ENCODE measurements at places on chromosomes 11 and 22.

DNA sequence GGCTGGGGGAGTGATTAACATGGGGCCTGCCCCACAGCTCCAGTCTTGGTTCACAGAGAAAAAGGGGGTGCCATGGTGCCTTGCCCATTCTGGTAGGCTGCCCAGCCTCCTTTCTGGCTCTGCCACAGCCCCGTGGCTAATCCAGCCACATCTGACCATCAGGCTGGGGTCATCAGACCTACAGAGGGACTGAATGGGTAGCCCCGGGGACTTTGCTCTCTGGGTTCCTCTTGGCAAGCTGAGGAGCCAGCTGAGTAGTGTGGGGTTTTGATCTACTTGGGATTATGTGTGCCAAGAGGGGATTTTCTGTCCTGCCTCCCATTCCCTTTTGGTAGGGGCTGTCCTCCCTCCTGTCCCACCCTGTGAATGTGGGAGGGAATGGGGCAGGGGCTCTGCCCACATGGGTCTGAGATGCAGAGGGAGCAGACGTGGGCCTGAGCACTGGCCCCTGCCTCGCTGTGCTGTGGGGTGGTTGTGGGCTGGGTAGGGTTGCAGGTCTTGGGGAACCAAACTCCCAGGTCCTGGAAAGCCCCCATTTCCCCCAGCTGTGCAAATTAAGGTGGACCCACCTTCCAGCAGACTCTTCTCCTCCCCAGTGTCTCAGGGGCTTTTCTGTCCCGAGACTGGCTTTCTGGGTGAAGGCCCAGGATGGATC is 32.0 kb downstream of the CD82 start:
- no peak for DNase-seq

DNA sequence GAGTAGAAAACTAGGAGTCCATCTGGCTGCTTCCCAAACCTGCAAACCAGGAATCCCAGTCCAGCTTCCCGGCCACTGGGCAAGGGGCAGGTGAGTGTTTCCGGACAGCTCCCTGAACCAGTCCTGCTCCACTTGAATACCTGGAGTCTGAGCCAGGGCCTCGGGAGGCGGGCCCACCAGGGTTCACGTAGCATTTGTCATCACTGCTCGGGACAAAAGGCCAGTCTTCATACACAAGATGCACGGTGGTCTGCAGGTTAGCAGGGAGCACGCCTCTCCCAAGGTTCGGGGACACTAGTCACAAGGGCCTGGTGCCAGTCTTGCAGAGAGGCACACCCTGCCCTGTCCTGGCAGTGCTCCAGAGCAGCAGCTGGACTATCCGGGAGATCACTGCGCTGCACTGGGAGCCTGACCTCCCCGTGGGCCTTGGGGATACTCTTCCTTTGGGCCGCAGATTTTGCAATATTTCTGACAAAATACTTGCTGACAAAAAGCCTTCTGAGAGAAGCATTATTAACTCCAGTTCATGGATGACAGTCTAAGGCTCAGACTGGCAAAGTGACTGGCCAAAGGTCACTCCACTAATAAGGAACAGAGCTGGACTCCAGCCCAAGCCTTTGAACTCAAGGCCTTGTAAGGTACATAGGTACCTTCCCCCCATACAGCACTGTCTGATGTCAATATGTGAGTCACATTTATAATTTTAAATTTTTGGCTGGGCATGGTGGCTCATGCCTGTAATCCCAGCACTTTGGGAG is 25.1 kb downstream of the CD6 start:
- no peak for DNase-seq

DNA sequence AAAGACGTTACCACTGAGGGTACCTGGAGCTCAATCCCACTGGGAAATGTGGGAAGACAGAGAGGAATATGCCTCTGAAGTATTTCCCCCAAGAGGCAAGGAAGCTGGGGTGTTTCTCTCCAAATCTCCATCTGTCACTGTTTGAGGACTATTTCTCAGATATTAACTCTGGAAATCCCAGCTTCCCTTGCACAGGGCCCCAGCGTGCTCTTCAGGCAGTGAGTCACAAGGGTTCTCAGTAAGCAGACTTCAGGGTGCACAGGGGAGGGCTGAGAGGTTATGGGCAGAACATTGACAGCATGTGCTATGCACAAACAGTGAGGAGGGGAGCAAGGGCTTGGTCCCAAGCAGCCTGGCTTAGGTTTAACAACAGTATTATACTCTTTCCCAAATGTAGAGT is 60.9 kb upstream of the EED start:
- no peak for DNase-seq

DNA sequence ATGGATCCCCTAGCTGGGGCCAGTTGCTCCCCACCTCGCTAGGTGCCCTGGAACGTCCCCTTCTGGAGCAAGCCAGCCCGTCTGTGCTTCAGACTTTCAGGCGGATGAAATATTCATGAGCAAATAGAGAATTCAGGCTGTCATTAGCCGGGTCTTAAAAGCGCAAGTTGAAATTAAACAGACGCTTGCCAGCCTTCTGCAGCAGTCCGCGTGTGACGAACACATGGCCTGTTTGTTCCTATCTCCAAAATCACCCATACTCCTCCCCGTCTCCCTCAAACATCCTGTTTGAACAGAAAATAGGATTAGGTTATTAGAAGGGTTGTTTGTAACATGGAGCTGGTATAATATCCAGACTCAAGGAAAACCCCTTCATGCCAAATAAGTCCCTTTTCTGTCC is 38.7 kb downstream of the MYO18B start:
- no peak for DNase-seq

DNA sequence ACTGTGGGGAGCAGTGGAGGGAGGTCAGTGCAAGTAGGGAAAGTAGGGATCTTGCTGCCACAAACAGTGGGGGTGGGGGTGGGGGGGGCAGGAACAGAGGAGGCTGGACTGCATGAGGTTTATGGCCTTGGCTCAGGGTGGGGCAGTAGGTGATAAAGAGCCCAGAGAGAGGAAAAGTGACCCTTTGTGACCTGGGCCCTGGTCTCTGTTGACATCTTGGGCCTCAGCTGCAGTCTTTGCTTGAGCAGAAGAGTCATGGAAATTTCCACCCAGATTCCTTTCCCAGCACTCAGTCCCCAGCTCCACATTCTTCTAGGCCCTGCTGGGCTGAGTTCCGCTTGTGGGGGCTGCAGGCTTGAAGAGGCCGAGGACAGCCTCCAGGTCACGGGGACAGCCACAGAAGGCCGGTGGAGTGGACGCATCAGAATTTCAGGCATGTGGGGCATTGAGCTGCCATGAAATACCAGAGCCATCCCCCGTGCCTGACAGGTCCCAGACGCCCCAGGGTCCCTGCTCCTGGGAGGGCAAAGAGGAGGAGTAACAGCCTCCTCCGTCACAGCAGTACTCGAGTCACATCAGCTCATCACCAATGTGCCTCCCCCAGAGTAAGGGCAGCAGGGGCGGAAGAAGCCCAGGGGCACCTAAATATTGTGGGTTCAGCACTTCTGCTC is 9.7 kb upstream of the MALAT1 start:
- DNase-seq = no peak

GRCh38 chr11:124884340-124884739 is 13.3 kb downstream of the ROBO4 start:
- DNase-seq = no peak

GRCh38 chr11:11380883-11381282 is 27.8 kb upstream of the CSNK2A3 start:
- no peak for DNase-seq

GRCh38 chr11:35146711-35147110 is 7.7 kb downstream of the CD44 start:
- no peak for DNase-seq

DNA sequence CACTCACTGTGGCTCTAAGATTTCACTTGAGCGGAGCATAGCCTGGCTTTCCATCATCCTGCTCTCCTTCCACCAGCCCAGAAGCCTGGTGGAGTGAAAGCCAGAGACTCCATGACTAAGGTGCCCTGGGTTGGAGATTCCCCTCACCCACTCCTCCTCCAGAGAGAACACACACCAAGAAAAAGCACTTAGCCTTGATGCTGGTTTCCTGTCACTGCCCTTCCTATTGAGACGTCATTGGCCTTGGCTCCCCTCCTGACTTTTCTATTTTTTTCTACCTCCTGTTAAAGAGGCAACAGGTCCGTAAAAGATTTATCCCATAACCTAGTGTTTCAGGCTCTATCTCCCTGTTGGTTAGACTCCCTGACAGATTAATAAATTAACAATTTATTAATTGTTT is 38.5 kb upstream of the APLNR start:
- no peak for DNase-seq

GRCh38 chr11:772429-773390 is 4.6 kb downstream of the GATD1 start:
- DNase-seq = no peak

GRCh38 chr22:31650391-31650790 is 11.6 kb downstream of the PISD start:
- DNase-seq = no peak

DNA sequence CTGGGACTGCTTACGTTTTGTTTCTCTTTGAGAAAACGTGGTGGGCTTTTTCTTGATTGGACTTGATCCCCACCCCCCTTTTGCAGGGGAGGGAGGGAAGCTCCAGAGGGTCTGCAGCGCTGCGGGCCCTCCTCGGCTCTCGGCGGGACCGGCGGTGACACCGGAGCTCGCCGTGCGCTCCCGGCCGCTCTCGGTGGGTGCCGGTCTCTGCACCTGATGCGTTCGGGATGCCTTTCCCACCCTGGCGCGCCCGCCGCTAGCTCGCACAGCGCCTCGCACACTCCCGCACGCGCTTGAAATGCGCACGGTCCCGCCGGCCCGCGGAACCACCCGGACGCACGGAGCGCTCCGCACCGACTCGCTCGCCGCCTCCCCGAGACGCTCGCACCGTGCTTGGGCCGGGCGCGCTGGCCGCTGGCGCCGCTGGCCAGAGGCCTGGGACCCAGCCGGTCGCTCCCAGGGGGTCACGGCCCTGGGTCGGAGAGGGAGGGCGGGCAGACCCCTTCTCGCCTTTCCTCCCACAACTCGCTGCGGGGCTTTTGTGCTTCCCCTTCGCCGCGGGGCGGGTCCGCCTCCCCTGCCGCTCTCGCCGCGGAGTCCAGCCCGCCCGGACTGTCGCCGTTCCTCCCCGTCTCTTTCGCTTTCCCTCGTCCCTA is 1.0 kb downstream of the ZBTB16 start:
- peak; percentile 50 for DNase-seq

- no peak for DNase-seq
Measured at GRCh38 chr11:116207019-116207418, 565.8 kb downstream of the BUD13 start.

DNA sequence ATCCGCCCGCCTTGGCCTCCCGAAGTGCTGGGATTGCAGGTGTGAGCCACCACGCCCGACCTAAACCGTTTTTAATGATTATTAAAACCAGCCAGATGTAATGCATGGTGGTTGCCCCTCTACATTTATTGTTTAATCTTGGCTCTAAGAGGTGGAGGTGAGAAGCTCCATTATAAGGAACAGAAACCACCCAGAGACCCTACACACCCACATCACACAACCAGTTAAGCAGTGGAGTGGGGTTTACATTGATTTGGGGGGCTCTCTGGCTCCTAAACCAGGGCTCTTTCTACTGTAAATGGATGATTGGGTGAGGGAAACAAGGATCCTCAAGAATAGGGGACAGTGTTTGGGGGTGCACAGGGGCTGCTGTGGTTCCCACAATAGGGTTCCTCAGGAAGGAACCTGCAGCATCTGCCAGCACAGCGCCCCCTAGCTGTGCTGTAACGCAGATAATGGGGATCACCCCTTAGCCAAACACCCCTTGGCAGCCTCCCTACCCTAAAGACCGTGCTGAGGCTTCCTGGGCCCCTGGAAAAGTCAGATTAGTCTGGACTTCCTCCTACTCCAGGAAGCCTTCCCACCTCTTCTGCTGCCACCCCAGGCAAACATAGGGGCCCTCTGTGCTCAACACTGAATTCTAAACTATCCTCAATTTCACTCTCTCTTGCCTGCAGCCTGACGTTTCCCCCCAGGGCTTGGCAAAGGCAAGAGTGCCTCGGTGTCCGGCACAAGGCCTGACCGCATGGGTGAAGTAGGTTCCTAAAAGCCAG is 2.4 kb downstream of the MPST start:
- peak; percentile 35 for DNase-seq

DNA sequence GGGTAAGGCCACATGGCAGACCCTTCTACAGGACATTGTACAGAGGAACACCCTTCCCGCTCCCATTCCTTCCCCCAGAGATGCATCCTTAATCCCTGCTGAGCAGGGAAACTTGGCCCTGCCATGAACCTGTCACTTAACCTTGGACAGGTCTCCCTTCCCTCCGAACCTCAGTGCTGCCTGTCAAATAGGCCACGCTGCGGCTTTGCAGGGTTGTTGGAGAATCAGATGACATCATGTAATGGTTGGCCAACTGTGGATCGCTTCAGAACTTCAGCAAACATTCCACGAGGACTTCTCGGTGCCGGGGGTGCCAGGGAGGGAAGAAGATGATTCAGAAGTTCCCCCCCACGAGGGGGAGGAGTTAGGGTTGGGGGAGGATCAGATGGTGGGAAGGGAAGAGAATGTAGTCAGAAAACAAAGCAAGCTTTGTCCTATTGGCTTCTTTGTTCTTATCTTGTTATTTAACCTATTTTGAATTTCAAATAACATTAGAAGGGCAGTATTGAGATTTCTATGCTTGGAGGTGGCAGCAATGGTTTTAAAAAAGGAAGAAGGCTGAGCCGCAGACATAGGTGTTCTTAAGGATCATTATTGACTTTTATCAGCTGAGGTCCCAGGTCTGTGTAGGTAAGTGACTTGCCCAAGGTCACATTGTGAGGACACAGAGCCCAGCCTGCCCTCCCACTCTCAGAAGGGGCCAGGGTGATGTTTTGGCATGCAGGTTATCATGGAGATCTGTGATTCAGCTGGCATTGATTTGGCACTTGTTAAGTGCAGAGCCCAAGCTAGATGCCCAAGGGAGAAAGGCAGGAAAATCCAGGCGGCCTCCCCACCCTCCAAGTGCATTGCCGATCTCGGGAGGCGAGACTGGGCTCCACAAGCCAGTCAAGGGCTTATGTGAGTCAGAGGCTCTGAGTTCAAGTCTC is 3.1 kb downstream of the CDC42EP1 start:
- no peak for DNase-seq

DNA sequence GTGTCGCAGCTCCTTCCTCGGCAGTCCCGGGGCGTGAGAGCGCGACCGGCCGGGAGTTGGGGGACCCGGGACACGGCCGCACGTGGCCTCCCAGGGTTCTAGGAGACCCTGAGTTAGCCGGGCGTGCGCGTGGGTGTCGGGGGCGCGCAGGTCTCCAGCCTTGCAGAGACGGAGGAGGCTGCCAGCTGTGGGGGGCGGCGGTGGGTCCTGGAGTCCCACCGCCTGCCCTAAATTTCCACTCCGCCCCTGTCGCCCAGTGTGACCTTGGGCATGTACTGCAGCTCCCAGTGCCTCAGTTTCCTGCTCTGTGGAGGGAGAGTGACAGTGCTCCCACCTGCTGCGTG is 18.8 kb downstream of the RRP7A start:
- DNase-seq = no peak

DNA sequence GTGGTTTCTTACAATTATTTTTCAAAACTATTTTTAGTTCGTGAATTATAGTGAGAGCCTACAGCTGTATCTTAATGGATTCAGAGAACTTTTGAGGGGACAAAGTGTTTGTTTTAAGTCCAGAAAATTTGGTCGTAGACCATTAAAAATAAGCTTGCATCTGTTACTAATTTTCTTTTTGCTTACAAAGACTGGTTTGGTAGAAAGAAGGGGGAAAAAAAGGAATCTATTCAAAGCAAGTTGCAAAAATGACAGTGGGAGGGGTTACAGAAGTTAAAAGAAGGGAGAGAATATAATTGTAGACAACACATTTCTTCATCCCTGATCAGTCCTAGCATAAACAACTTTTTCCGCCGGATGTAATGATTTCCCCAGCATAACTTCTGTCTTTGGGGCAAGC is 72.1 kb downstream of the AMOTL1 start:
- no peak for DNase-seq

GRCh38 chr22:36864454-36865215 is 3.8 kb downstream of the NCF4 start:
- no peak for DNase-seq
